ENCODE measurements at places on chromosomes 1 and 21.
A peak's percentile ranks its signal among the peaks of the same experiment; 100 is the strongest.

DNA sequence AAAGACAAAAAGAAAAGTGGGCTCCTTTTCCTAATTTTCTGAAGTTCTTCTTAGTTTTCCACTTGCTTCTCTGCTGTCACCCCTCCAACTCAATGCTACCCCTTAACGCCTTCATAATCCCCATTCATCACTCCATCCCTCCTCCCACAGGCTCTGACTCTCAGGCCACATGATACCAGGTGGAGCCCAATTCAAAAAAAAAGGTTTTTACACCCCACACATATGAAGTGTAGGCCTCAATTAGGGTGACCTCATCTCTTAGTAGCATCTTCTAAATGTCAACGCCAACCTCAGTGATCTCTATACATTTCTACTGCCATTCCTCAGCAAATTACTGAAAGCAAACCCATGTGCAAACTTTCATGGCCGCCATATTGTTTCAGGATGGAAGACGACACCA, 6.4 kb downstream of the SSBP3 start:
- no peak for DNase-seq

- peak; percentile 83 for DNase-seq
These were observed 79.2 kb upstream of the RALGPS2 start for GRCh38 chr1:178645808-178646200.

DNA sequence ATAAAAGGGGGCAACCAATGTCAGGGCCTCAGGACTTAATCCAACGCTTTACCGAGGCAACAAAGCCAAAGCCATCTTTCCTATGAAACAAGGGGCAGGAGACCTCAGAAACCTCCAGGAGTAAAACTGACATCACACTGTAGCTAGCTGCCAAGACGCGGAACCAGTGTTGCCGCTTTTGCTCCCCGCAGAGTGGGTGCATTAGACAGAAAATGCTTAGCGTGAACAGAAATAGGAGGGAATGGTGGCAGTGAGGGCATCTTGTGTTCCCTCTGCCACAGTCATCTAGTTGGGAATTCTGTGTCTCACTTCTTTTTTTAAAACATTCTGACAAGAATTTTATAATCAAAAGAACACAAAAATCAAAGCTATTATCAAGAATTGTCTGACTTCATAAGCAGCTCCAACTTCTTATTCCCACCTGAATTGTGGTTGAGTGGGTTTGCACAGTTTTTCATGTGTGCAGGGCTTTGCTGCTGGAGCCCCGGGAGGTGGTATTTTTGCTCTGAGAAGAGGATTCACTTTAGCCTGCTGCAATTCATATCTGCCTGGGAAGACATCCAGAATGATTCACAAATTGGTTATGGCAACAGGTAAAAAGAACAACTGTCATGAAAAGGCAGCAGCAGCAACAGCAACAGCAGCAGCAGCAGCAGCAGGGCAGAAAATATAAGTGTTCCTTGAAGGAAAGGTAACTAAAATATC, 82.2 kb upstream of the DIRAS3 start:
- DNase-seq: no peak

DNA sequence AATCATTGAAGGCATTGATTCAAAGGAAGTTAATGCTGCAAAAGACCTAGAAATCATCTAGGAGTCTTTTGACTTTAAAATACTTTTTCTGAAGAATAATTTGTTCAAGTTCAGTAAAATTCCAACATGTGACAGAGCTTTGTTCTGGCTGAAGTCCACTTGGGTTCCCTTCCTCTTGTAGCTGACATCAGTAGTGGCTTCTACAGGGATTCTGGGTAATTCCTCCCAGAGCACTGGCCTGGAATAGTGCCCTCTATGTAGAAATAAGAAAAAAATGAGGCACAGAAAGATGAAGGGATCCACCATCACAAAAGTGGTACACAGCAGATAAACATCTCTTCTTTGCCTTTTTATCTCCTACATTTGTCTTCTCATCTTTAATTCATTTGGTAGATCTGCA, 548.1 kb downstream of the LTN1 start:
- no peak for DNase-seq

GRCh38 chr21:41564871-41565274, 56.9 kb upstream of the TMPRSS2 start:
- peak; percentile 72 for DNase-seq

GRCh38 chr1:7084232-7084894, 299.1 kb downstream of the CAMTA1 start:
- DNase-seq: no peak

DNA sequence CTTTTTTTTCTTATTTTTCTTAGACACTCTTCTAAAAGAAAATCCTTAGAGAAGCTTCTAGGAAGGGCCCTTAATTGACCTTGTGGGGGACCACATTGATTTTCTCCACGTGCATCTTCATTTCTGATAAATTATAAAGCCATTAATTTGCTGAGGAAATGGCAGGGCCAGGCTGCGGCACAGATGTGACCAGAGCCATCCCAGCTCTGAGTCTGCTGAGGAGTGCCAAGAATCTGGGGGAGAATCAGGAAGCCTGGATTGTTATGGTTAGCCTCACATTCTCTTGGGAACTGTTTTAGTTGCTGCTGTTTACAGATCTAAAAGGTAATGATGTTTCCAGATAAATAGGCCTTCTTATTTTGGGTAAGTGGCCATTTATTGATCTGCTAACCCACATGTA, 16.2 kb downstream of the PROX1 start:
- no peak for DNase-seq

GRCh38 chr1:181128592-181129497, 40.3 kb downstream of the IER5 start:
- no peak for DNase-seq

GRCh38 chr1:179021873-179022272, 3.8 kb upstream of the FAM20B start:
- no peak for DNase-seq

GRCh38 chr1:197285526-197286205, 17.6 kb downstream of the CRB1 start:
- no peak for DNase-seq

GRCh38 chr1:22916471-22916820, 56.2 kb downstream of the LACTBL1 start:
- no peak for DNase-seq

DNA sequence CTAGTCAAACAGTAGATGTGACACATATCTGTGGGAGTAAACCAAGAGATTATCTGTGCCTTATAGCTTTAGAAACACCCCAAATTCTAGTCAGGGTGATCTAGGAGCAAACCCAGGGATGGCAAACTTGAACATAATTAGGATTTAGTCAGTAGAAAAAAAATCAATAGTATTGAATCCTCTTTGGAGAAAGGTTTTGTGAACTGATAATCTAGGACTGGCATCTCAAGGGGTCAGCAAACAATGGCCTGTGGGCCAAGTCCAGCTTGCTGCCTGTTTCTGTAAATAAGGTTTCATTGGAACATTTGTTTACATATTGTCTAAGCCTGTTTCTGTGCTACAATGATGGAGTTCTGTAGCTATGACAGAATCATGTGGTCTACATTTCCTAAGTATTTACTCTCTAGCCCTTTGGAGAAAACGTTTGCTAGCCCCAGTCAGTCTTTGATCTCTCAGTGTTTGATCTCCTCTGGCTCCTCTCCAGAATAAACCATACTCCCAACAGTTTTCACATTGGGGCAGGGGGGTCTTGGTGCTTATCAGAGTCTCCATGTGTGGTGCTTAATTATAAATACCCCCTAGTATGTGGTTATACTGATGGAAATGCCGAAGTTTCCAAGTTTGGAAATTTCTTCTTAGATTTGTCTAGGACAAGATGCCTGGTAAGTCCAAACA, 385.8 kb downstream of the NTNG1 start:
- no peak for DNase-seq

DNA sequence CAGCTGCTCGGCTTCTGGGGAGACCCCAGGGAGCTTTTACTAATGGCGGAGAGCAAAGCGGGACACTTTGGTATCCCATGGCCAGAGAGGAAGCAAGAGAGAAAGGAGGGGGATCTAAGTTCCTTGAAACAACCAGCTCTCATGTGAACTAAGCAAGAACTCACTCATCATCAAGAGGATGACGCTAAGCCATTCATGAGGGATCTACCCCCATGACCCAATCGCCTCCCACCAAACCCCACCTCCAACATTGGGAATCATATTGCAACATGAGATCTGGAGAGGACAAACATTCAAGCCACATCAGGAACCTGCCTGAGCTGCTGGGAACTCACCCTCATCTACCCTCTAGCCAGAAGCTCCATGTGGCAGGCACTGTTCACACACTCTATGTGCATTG, 372.1 kb upstream of the RUNX1 start:
- no peak for DNase-seq

DNA sequence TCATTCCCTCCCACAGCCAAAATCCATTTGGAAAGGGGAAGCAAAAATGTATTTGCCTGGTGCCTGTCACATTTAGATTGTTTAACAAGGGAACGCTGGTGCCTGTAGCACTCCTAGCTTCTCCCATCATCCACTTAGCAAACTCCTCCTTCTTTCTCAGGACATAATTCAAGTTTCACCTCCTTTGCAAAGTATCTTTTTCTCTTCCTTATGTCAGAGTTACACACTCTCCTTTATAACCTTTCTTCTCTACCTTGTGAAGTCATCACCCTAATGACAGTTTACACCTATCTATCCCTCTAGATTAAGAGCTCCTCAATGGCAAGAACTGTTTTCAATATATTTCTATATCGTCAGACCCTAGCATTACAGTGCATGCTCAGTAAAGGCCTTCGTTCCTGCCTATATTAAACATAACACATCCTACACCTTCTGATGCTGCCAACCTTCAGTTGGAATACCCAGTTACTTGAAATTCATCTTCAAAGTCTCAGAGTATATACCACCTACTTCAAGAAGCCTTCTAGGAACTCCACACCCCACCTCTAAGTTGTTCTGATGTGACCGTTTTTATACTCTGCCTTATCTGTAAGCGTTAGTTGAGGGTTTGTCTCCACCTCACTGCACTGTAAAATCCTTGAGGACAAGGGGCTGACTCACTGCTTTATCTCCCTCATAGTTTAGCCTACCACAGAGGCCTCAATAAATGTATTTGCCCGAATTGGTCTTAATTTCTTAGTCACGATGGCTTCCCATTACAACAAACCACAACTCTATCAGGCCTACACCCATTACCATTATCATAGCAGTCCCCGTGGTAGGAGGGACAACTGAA, 1.0 kb upstream of the EPS15 start:
- DNase-seq: no peak

DNA sequence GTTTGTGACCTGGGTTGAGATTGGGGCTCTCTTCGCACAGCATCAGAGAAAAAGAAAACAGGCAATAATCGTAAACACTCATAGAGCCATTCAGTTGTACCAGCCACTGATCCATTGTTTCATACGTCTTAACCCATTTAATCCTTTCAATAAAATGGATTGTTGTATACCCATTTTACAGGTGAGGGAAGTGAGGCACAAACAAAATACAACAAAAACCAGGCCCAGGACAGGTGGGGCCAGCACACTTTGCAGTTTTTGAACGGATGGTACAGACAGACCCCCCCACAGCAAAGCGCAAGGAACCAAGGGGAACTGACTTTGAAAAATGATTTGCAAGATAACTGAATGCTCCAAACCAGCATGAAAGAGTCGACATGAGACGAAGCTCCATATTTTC, 4.3 kb upstream of the FHAD1 start:
- no peak for DNase-seq

DNA sequence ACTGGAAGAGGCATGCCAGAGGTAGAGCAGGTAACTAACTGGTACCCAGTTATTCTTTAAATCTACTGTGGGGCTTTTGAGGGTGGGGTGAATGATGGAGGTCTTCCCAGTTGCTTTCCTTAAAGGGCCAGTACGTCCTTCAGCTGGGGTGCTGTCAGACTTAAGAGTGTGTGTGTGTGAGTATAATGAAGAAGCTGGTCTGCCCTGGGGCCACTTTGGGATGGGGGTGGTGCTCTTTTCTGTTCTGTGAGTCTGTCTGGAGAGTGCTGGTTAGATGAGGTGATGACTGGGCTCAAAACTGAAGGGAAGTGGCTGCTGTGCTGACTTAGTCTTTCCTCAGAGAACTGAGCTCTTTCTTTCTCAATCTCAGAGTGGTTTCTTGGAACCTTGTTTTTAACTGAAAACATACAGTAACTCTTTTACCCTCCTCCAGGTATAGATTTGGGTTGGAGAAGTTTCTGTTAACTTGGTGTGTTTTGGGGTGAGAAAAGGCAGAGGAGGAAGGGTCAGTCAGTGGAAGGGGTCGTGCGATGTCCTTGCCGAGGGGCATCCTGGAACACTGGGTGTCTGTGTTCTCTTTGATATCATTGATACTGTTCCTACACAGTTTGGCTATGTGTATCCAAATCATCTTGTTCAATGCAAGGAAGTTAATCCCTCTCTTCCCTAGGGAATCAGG, 746 bp downstream of the MACF1 start:
- peak; percentile 42 for DNase-seq

DNA sequence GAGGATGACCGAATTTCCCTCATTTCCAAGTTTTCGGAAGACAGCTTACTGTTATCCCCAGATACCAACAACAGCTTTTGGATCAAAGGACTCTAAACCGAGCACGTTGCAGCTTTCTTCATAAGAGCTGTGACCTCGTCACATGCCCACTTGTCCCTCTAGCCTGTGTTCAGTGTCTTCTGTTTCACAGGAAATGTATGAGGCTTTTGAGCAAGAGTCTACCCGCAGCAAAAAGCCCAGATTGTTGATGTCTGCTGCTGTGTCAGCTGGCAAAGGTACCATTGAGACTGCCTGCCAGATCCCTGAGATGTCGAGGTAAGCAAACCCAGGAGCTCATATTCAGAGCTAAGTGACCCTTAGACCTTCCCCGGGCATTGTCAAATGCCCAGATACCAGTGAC, 24.1 kb downstream of the CHI3L2 start:
- DNase-seq: no peak

GRCh38 chr1:41232305-41232704, 9.8 kb downstream of the SCMH1 start:
- no peak for DNase-seq

DNA sequence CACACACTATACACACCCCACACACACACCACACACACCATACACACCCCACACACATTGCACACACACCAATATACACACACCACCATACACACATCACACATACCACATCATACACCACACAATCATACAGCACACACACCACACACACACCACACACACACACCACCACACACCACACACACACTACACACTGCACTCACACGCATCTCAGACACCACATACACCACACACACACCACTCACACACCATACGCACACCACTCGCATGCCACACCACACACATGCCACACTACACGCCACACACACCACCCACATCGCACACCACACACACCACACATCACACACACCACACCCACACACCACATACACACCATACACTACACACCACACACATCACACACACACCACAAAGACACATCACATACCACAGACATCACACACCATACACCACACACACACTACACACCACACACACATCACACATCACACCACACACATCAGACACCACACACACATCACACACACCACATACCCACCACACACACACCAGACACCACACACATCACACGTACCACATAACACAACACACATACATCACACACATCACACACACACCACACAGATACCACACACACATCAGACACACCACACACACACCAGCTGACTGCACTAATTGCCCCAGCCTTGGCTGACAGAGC, 54.6 kb downstream of the HSF2BP start:
- DNase-seq: no peak
